Aorta (tissue), 5 donors: ENCODE measurements at places on chromosomes 11 and 22. TPM values are rescaled to one million over a fixed set of nuclear protein-coding genes. Genes with fewer than 3 reads are reported as not detected.

DNA sequence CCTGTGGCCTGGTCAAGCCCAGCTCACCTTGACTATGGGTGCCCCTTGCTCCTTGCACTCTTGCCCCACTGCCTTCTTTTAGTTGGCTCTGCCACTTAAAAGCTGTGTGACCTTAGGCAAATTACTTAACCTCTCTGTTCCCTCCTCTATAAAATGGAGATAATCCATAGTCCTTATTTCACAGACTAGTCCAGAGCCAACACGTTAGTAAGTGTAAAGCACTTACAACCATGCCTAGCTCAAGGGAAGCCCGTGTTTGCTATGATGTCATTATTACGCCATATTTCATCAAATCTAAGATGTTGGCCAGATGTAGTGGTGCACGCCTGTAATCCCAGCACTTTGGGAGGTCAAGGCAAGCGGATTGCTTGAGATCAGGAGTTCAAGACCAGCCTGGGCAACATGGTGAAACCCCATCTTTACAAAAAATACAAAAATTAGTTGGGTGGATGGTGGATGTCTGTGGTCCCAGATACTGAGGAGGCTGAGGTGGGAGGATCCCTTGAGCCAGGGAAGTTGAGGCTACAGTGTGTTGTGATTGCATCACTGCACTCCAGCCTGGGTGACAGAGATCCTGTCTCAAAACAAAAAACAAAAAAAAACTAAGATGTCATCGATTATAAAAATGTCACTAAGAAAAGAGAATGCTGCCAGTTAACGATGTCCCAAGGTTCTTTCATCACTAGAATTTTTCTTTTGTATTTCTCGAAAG lies 2.3 kb upstream of the CCDC88B start:
- H3K27ac ChIP-seq = no peak overlapping the region
- no peak overlapping the region for H3K4me3 ChIP-seq
- no peaks in the 10 kb centered on the region for H3K27me3 ChIP-seq
- no peaks in the 10 kb centered on the region for H3K36me3 ChIP-seq

DNA sequence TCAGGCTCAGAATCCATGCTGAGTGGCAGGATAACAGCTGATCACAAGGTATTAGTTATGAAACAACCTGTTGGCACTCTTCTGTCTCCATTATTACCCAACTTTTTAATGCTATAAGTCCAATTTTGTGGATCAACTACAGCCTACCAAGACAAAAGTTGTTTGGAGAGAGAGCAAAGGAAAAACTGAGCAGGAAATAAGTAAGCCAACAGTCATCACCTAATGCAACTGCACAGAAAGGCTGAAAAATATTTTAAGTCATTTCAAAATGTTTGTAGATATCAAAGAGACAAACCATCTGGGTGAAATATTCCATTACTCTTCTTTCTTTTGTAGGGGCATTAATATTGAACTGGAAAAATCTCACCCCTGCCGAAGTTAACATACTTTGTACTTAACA lies 41.6 kb downstream of the FDX1 start:
- H3K27me3 ChIP-seq = no peaks in the 10 kb centered on the region
- H3K27ac ChIP-seq = no peak overlapping the region
- H3K4me1 ChIP-seq = peaks cover 2% of the 10 kb centered on the region
- no peak for DNase-seq
- no peak overlapping the region for H3K4me3 ChIP-seq

DNA sequence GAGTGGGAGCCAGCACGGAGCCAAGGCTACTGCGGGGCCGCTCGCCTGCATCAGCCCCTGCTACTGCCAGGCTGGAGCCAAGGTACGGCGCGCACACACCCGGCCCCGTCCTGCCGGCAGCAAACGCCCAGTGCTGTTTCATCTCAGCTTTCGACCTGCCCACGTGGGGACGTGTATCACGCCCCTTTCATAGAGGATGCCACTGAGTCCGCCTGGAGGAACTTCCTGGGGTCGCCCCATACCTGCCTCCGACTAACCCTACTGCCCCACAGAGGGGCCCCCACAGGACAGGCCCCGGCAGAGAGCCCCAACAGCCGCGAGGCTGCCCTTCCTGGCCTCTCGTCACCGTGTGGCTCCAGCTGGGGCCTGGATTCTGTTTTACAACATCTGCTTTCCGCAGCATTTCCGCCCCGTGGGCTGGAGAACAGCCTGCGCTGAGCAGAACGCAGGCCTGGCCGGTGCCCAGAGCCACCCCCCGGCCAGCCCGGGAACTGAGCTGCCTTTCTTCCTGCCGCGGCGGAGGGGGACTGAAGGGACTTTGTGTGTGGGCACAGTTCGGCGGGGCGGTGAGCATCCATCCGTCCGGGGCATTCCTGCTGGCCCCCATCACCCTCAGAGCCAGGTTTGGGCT lies 22.9 kb upstream of the ARHGAP8 start:
- H3K4me3 ChIP-seq = no peak overlapping the region
- H3K27ac ChIP-seq = no peak overlapping the region
- H3K27me3 ChIP-seq = no peaks in the 10 kb centered on the region
- no peak for DNase-seq
- H3K4me1 ChIP-seq = no peaks in the 10 kb centered on the region

DNA sequence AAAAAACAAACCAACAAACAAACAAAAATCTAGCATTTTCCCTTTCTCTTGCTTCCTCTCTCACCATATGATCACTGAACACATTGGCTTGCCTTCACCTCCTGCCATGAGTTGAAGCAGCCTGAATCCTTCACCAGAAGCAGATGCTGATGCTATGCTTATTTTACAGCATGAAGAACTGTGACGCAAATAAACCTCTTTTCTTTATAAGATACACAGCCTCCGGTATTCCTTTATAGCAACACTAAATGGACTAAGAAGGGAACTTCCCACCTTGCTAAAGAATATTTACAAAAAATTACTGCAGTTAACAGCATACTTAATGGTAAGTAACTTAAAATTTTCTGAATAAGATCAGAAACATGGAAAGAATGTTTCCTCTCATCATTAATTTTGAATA lies 27.7 kb upstream of the TEAD1 start:
- H3K27ac ChIP-seq = no peak overlapping the region
- no peak overlapping the region for H3K4me3 ChIP-seq
- H3K27me3 ChIP-seq = no peaks in the 10 kb centered on the region
- H3K4me1 ChIP-seq = no peaks in the 10 kb centered on the region

- no peaks in the 10 kb centered on the region for H3K36me3 ChIP-seq
- H3K4me3 ChIP-seq = no peak overlapping the region
- H3K27ac ChIP-seq = no peak overlapping the region
- no peaks in the 10 kb centered on the region for H3K4me1 ChIP-seq
Measured at GRCh38 chr11:134760299-134760698, 348.3 kb upstream of the B3GAT1 start.

DNA sequence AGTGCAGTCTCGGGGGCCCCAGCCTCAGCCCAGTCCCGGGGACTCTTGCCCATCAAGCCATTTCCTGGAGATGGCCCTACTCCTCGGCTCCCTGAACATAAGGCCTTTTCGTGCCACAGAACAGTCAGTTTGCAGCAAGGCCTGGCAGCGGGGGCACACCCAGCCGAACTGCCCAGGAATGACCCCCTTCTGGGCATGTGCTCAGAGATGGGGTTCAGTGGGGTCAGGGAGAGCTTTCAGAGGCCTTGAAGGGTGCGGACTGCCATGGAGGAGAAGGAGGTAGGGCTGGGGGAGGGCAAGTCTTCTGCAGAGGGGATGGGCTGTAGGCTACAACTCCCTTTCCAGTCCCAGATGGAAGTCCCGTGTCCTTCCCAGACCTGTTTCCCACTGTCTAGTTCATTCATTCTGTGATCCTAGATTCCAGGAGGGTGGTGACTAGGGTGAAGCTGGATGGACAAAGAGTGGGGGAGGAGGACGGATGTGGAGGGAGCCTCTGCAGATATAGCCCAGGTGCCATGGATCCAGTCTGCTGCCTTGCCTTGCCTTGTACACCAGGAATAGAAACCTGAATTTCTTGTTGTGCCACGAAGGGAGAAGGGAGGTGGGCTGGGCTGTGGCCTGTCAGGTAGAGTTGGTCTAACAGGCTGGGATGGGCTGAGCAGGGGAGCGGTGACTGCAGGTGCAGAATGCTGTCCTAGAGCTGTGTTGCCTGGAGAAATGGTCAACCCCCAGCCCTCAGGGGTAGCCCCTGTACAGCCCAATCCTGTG lies 14.2 kb upstream of the OMP start:
- H3K36me3 ChIP-seq = no peaks in the 10 kb centered on the region
- no peak overlapping the region for H3K4me3 ChIP-seq
- H3K27me3 ChIP-seq = no peaks in the 10 kb centered on the region
- no peak overlapping the region for H3K27ac ChIP-seq

DNA sequence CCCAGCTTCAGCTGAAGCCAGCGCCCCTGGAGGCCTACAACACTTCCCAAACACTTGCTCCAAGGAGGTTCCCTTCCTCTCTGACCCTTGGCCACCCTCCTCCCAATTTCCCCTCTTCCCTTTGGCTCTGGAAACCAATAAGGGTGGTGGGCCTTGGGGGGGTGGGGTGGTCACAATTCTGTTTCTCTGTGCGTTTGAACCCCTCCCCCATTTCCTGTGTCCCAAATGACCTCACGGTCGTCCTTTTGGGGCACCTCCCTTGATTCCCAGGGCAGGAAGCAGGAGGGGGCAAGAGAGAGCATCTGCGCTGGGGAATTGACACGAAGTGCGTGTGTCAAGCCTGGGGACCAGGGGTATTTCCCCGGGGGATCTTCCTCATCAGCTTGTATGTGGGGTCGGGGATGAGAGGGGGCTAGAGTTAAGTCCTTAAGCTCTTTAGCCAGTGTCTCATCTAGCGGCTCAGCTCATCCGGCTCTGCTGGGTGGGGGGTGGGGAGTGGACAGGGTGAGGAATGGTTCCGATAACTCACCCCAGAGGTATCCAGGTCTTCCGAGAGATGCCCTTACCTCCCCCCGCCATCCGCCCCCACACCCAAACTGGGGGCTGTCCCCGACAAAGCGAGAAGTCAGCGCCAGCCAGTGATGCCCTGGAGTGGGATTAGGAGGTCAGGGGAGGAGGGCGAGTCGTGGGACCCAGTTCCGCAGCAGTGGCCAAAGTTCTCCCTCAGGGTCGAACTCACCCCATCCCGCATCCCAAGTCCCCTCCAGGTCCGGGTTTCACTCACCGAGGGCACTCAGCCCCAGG lies 587 bp downstream of the ESAM start:
- H3K36me3 ChIP-seq = no peaks in the 10 kb centered on the region
- no peaks in the 10 kb centered on the region for H3K27me3 ChIP-seq
- peak overlapping the region; percentile 68 for H3K4me3 ChIP-seq
- H3K4me1 ChIP-seq = no peaks in the 10 kb centered on the region
- peak overlapping the region; percentile 32 for H3K27ac ChIP-seq

GRCh38 chr22:44271732-44272400 lies 40.9 kb downstream of the SHISAL1 start:
- H3K36me3 ChIP-seq = no peaks in the 10 kb centered on the region
- H3K4me1 ChIP-seq = no peaks in the 10 kb centered on the region
- H3K4me3 ChIP-seq = no peak overlapping the region
- H3K27ac ChIP-seq = no peak overlapping the region
- no peaks in the 10 kb centered on the region for H3K27me3 ChIP-seq

Gene GDPD4
- polyA plus RNA-seq = not detected

DNA sequence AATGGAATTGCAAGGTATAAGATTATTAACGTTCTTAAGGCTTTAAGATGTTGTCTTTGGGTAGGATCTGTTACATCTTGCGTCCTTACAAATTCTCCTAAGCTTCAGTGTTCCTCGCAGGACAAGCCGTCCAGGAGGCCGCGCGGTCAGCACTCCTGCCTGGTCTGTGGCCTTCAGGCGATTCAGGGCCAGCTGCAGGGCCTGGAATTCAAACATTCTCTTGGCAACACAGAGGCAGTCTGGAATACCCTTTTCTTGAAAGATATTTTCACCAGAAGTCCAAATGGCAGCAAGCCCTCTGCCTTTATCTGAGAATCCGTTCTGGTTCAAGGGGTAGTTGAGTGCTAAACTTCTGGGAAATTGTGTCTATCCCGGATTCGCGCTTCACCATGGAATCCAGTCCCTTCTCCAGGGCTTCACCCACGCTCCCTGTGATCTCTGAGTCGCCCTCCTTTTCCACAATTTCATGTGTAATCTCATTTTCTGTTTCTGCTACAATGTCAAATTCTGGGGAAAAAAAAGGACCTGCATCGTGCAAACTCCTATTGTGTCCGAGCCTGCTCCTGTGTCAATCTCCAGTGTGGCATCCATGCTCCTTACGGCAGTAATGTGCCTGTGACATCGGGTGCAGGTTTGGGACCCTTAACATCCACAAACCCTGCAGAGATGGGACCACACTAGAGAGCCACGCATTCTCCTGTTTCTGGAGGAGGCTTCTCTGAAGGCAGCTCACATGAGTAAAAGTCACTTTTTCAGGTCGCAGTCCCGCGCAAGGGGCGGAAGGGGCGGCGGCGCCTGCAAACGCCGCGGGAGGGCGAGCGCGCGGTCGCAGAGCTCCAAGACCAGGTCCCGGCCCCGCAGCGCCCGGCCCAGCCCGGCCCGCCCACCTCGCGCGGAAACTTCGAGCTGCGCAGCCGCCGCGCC lies 25.4 kb upstream of the SORL1 start:
- peak overlapping the region; percentile 63 for H3K4me3 ChIP-seq
- H3K36me3 ChIP-seq = no peaks in the 10 kb centered on the region
- no peaks in the 10 kb centered on the region for H3K27me3 ChIP-seq
- no peaks in the 10 kb centered on the region for H3K4me1 ChIP-seq
- DNase-seq = peak; percentile 64

DNA sequence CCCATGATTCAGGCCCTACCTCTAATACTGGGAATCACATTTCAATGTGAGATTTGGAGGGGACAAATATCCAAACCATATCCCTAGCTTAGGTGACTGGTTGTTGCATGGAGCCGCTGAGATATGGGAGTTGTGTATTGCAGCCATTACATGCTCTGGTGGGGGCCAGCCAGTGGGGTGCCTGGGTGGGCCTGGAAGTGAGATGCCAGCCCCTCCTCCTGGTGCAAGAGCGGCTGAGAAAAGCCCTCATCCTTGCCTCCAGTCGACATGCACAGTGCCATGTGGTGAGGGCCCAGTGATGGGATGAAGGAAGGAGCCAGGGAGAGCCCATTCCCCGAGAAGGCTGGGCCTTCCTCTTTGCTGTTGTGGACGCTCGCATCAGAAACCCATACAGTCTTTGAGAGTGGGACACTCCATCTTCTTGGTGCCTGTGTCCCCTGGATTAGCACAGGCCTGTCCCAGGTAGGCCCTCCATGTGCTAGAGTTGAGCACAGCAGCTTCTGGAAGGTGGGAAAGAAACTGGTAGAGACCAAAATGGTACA lies 1043.0 kb downstream of the TBC1D22A start:
- no peaks in the 10 kb centered on the region for H3K27me3 ChIP-seq
- no peak for DNase-seq
- no peaks in the 10 kb centered on the region for H3K36me3 ChIP-seq
- H3K27ac ChIP-seq = no peak overlapping the region

Gene LUZP2
- polyA plus RNA-seq = not detected

- H3K36me3 ChIP-seq = no peaks in the 10 kb centered on the region
- DNase-seq = no peak
- H3K27ac ChIP-seq = no peak overlapping the region
- no peak overlapping the region for H3K4me3 ChIP-seq
Measured at GRCh38 chr11:27358296-27358695, 4.7 kb downstream of the CCDC34 start.

Gene OR51I1
- polyA plus RNA-seq = not detected
